MV-4-11 (cell line): ENCODE measurements at places on chromosomes 13 and 19.

- peak; percentile 61 for DNase-seq
These were observed 87.6 kb downstream of the ARHGEF7 start for GRCh38 chr13:111202745-111203144.

- DNase-seq, result no peak
These were observed 66.6 kb downstream of the ARHGEF18 start for GRCh38 chr19:7415163-7415856.

DNA sequence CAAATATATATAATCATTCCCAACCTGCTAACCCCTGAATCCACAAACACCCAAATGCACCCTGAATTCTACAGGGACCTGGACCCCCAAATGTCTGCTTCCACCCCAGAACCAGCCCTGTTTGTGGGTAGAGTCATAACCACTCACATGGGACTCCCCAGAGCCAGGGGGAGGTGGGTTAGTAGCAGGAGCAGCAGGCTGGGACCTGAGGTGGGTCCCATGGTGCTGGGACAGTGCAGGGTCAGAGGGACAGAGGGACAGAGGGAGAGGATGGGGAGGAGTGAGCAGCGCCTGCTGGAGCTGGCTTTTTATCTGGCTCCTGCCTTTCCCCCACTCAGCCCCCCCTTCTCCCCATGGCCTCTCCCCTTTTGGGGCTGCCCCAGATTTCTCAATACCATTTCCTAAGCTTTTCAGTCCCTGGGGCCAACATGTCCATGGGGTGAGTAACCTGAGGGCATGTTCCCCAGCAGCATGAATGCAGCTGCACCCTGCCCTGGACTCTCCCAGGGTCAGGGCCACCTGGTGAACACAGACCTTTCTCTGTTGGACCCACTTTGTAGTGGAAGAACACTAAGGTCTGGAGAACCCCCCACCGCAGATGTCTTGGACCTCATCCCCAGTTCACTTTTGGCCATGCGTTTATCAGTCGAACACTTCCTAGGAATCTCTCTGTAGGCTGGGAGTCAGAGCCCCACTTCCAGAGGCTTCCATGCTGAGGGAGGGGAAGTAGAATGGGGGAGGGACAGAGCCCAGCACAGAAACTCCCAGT is at the start of gene C3:
Gene C3 (minus strand): TSS at position 282 of the 769 bp plus-strand sequence. CDS start 61 bp downstream, at position 221.
- DNase-seq, result peak; percentile 67

DNA sequence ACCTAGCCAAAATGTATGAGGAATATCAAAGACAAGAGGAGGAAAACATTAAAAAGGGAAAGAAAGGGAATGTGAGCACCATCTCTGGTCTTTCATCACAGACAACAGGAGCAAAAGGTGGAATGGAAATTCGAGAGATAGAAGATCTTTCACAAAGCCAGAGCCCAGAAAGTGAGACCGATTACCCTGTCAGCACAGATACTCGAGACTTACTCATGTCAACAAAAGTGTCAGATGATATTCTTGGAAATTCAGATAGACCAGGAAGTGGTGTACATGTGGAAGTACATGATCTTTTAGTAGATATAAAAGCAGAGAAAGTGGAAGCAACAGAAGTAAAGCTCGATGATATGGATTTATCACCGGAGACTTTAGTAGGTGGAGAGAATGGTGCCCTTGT is 217.0 kb downstream of the NBEA start:
- DNase-seq, result no peak

- DNase-seq, result peak; percentile 43
These were observed 2.9 kb downstream of the DAZAP1 start for GRCh38 chr19:1410136-1410786.

DNA sequence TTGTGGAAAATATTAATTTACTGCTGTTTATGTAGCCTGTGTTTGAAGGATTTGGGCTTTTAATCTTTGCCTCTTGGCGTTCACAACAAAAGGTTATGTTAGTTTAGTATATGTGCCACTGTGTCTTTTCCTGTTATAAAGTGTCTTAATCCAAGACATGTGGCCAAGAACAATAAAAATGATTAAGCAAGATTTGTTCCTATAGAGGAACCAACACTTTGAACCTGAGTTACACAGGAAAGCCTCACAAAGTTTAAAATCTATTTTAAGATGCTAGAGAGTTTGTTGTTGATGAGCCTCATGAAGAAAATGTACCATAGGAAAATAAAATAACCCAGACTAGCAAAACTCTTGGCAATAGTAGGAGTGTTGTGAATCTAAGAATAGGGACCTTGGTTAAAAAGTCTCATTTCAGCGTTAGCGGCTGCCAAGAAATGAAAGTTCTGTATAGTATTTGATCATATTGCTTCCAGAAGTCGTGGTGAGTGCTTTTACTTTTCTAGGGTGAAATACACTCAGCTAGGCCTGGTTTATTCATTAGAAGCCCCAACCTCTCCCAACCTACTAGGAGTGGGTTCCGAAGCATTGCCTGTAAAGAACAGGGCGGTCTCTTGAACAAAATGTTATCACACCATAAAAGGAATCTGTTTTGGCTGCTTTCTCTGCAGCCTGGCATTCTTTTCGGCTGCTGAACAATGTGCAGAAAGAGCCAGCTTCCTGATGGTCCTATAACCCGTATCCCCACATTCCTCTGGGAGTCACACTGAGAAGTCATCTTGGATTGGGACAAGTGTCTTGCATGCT is 102.6 kb downstream of the LRCH1 start:
- DNase-seq, result peak; percentile 53

GRCh38 chr13:39111145-39111544 is 72.9 kb downstream of the NHLRC3 start:
- DNase-seq, result no peak

DNA sequence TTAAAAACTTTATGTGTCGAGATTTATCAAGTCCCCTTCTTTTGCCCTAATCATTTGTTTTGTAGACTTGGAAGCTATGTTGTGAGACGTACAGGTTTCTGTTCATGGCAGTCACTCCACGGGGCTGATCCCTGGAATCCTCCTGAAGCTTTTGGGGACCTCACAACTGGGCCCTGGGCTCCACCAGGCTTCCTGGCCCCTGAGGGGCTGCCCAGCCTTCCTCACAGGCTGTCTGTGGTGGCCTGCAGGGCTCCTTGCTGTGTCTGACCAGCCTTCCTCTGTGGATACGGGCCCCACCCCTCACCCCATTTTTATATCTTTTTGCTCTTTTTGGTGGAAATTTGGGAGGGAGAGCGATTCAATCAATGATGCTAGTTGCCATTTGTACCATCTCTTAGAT is 38.1 kb downstream of the CHST8 start:
- no peak for DNase-seq

DNA sequence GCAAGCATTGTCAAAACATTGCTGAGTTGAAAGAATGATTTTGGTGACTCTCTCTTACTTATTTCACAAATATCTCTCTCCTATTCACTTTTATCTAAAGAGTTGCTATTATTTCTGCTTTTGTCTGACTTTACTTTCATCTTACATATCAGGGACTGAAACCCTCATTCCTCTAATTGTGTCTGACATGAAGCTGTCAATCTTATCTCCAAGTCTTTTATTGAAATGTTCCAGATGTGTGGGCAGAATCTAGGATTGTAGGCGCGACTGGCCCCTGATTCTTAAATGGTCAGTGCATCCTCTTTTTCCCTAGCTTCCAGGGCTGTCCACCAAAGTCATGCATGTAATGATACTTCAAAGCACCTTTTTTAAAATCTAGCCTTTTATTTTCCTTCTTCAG is 174.6 kb downstream of the NDFIP2 start:
- DNase-seq, result no peak

DNA sequence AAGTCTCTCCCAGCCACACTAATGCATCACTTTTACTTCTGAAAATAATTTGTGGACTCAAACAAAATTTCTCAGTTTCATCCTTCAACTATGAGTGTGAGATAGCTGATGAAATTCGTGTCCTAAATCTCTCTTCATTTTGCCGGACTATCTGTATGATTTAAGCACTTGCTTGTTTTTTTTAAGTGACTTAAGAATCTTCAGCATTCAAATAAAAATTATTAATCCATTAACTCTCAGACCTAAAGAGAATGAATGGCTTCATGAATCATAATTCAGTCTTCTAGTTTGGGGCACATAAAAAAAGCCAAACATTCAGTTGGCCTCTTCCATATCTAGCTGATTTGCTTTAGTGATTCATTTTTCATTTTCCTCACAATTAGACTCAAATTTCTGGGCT is 579.5 kb downstream of the DCT start:
- no peak for DNase-seq

GRCh38 chr19:45865269-45865948 is 1.3 kb downstream of the FOXA3 start:
- DNase-seq, result no peak

- DNase-seq, result no peak
These were observed 18.3 kb downstream of the PDCD5 start for GRCh38 chr19:32599258-32599657.

DNA sequence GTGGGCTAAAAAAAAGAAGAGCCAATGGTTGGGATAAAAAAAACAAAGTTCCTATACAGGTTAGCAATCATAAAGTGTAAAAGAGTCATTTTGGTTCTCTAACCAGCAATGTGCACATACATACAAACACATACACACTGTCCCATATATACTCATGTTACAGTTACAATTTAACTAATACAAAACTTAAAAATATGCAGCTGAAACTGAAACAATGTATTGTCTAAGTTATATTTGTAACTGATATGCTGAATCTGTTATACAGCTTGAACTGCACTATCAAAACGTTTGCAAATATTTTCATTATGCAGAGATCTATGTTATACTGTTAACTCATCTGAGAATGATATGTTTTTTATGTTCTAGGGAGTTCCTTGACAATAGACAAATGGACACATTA is 173.7 kb downstream of the KLF12 start:
- DNase-seq, result no peak

- DNase-seq, result no peak
These were observed 97.3 kb downstream of the FAM216B start for GRCh38 chr13:42878721-42879120.

DNA sequence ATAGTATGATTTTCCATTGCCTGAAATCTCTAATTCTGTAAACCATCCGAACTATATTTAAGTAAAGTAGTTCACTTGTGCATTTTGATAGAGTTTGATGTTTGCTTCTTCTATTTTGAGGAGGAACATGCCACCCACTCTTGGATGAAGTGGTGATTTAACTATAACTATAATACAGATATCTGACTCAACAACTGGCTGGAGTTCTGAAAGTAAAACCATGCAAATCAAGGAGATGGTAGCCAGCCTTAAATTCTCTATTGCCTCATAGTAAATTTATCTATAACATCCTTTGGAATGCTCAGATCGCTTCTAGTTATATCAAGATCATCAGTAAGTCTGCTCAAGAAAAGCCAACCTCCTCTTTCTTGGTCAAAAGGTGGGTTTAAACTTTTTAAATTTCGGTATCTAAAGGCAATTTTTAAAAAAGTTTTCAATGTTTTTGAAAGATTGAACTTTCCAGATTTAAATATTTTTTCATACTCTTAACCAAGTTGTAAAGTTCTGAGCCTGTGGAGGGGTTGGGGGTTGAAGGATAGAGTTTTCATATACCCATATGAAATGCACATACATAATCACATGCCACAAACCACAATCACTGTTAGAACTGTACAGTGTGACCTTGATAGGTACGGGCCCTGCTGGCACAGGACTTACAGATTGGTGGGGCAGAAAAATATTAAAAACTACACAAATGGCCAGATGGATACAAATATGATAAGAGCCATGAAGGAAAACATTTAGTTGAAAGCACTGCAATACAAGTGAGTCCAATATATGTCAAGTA is 90.5 kb upstream of the RFC3 start:
- no peak for DNase-seq

DNA sequence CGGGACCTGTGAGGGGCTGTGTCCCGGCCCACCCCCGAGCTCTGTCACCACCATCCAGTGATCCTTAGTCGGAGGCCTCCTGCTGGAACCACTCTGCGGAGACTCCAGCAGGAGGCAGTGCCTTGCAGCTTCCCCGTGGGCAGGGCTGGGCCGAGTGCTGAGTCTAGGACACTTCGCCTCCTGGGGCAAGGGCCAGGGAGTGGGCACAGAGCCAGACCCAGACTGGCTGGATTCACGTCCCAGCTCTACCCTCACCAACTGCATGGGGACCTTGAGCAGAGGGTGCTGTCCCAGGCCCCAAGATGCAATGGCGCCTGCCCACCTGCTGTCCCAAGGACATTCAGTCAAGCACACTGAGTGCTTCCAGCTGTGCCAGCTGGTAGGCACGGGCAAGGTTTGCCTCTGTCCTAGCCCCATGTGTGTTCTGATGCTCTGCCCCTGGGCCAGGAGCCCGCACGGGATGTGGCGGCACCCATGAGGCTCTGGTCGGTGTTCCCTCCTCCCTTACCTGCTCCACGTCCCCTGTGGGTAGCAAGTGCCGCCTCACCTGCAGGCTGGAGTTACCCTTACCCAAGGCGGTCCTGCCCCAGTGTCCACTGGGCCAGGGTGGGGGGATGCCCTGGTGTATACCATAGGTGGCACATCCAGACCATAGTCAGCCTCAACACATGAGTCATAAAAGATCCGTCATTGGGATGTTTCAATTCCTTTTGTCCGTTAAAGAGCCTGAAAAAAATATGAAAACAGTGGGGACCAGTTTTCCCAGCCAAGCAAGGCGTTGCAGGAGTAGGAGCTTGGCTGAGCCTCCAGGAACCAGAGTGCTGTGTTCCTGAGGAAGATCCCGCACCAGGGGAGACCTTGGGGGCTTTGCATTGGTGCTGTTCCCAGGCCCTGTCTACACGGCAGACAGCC is 7.4 kb downstream of the FZR1 start:
- DNase-seq, result no peak

DNA sequence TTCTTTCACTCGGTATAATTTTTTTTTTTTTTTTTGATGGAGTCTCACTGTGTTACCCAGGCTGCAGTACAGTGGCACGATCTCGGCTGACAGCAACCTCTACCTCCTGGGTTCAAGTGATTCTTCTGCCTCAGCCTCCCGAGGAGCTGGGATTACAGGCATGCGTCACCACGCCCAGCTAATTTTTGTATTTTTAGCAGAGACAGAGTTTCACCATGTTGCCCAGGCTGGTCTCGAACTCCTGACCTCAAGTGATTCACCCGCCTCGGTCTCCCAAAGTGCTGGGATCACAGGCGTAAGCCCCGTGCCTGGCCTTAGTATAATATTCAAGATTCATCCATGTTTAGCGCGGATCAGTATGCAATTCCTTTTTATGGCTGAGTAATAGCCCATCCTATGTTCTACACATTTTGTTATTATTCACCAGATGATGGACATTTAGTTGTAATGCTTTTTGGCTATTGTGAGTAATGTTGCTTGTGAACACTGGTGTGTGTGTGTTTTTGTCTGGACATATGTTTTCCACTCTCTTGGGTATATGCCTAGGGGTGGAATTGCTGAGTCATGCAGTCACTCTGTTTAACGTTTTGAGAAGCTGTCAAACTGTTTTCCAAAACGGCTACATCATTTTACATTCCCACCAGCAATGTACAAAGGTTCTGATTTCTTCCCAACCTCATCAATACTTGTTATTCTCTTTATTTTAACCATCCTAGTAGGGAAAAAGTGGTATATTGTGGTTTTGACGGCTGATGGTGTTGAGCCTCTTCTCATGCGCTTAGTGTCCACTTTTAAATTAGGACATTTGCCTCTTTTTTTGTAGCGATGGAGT is 22.9 kb downstream of the PLEKHF1 start:
- peak; percentile 51 for DNase-seq

DNA sequence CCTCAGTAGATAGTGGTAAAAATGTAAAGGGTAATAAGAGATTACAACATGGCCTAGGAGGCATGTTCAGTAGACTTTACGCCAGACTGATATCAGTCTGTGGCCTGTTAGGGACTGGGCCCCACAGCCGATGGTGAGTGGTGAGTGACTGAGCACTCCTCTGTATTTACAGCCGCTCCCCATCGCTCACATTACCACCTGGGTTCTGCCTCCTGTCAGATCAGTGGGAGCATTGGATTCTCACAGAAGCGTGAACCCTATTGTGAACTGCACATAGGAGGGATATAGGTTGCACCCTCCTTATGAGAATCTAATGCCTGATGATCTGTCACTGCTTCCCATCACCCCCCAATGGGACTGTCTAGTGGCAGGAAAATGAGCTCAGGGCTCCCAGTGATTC is 17.9 kb downstream of the NLRP11 start:
- DNase-seq, result no peak
